ENCODE measurements at places on chromosomes 4 and X.

- no peak for DNase-seq
Measured at GRCh38 chr4:140242357-140243277, 88.6 kb upstream of the MAML3 start.

DNA sequence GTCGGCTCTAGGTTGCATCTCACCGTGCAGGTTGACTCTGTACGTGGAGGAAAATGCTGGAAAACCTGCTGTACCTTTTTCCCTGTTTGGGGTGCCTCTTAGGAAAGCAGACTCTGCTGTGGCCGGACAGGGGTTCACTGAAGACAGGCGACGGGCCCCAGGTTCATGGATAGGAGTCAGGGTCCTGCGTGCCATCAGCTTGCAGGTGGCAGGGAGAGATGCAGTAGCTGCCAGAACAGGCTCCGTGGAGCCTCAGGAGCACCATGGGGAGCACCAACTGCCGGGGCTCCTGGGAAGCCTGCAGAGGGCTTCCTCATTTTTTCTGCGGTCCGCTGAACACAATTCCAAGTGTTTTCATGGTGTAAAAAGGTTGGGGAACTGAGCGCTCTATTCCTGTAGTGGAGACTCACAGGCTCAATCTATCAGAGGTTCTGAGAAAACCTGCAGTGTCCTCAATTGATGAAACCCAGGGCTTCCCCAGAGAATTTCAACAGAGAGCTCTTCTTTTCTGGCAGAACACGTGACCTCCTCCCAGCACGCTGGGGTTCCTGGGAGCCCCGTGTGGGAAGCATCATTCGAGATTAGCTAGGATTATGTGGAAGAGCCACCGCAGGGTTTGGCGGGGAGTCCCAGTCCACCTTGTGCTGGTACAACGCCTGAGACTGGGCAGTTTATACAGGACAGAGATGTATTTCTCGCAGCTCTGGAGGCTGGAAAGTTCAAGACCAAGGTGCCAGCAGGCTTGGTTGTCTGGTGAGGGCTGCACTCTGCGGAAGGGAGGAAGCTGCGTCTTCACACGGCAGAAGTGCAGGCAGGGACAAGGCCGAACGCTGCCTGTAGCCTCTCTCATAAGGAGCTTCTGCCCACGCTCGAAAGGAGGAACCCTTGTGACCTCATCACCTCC is 1.6 kb downstream of the HTRA3 start:
- no peak for DNase-seq

GRCh38 chr4:154344686-154345085 is 146.9 kb downstream of the DCHS2 start:
- peak; percentile 39 for DNase-seq

- DNase-seq, result no peak
Measured at GRCh38 chrX:45806410-45807121, 605.9 kb upstream of the DIPK2B start.

DNA sequence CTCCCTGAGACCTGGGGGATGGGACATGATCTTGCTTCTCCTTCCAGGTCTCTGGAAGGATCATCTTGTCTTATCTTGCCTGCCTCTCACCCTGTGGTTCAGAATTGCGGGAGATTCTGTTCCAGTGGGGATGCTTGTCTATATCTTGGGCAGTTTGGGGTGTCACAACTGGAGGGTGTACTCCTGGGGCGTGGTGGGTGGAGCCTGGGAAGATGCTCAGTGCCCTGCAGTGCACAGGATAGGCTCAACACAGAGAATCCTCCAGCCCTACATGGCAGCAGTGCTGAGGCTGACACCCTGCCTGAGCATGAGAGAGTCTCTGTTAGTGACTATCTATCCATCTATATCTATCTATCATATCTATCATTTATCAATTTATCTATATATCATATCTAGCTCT is 7.7 kb downstream of the P2RY8 start:
- DNase-seq, result no peak

GRCh38 chr4:78542373-78542772 is 9.2 kb upstream of the ANXA3 start:
- no peak for DNase-seq

DNA sequence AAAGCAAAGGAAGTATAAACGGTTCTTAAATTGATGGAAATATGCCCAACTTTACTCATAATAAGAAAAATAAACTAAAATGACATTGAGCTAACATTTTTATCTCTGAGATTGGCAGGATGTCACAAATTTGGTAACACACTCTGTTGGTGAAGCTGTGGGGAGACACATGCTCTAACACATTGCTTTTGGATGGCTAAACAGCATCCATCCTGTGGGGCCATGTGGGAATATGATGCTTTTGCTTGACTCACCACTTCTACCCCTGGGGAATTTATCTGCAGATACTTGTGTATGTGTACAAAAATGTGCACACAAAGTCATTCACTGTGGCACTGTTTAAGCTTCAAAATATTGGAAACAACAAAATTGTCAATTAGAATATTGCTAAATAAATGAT is 100.2 kb downstream of the ANAPC4 start:
- no peak for DNase-seq

DNA sequence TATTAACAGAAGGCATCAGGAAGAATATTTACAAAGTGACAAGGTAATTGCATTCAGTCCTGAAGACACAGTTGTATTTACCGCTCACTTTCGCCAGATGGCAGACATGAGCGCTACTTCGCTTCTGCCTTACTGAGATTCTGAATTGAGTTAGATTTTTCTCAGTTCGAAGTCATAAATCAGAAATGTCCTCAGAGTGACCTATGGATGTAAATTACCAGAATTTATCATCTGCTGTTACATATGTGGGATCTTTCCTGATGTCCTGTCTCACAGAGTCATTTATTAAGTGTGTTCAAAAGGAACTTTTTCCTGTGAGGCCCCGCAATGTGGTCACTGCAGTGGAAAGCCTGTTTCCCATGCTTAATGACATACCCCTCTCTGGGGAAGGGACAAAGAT is 97.3 kb upstream of the DCLK2 start:
- peak; percentile 71 for DNase-seq

DNA sequence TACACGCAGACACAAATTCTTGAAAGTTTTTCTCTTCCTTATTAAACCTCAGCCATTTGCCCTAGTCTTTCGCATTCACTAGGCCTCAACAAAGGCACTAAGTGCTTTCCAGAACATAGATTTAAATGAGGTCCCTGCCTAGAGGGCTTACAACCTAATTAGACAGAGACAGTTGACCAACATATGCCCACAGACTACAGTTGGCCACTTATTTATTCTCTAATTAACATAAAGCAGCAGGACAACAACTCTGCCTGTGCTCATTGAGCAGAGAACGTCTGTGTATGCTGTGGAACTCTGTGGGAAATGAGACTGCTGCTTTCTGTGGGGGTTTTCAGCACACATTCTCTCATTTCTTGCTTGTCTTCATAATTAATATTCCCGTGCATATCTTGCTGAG is 303.0 kb upstream of the TACR3 start:
- no peak for DNase-seq

DNA sequence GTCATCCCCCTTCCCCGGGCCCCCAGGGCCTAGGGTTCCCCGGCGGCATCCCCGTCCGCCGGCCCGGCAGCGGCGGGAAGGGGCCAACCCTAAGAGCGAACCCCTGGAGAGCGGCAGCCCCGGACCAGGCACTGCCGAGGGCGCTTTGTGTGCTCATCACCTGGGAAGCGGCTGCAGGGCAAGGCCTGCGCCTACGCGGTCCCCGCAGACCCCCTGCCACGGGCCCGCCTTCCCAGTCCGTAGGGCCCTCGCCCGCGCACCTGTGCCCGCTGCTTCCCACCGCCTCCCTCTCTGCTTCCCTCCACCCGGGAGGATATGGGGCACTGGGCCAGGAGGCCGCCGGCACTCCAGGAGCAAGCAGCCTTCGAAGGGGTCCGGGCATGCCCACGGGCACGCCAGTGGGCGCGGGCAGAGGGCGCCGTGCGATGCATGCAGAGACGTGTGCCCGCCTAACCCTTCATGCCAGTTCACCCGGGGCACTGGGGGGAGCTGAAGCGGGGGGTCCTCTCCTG is 2.6 kb downstream of the FLNA start:
- no peak for DNase-seq

- no peak for DNase-seq
Measured at GRCh38 chr4:101019941-101020401, 327.4 kb downstream of the PPP3CA start.

DNA sequence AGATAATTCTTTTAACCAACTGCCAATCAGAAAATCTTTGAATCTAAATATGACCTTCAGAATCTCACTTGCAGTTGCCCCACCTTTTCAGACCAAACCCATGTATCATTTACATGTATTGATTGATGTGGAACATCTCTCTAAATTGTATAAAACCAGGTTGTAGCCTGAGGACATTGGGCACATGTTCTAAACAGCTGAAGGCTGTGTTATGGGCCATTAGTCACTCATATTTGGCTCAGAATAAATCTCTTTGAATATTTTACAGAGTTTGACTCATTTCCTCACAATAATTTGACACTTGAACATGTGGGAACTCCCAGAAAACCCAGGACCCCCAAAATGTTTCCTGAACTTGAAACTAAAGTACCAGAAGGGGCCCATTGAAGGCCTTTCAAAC is 58.7 kb downstream of the UGT2B10 start:
- no peak for DNase-seq

DNA sequence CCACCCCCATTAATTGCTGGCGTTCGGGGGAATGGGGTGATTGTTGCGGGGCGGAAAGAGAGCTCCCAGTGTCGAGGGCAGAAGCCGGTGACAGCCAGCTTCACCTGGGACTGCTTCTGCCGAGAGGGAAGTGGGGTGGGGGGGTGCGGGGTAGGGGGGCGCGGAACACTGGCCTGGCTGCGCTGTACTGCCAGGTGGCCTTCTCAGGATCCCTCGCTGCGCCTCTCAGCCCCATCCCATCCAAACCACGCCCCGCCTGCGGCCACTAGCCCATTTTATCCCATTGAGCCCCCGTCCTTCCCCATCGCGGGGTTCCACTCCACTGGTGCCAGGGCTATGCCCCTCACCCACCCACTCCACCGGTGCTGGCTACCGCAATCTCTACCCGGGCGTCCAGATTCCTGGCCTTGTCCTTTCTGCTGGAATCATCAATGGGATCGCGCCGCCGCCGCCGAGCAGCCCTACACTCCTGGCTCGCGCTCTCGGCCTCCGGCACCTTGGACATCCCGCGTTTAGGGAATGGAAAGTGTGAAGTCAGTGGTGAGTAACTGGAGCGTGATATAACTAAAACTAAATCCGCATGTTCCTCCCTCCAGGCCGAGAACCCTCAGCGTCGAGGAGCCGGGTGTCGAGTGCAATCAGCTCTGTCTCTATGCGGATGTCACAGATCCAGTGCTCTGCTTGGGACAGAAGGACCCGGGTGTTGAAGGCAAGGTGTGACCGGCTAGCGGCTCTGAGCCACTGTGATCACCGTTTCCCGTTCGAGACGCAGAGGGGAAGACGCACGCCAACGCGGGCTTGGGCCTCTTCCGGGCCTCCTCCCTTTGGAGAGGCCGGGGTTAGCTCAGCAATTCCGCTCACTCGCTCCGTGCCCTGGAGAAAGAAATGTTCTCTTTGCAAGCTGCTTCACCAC is 20.5 kb downstream of the NKX3-2 start:
- no peak for DNase-seq

DNA sequence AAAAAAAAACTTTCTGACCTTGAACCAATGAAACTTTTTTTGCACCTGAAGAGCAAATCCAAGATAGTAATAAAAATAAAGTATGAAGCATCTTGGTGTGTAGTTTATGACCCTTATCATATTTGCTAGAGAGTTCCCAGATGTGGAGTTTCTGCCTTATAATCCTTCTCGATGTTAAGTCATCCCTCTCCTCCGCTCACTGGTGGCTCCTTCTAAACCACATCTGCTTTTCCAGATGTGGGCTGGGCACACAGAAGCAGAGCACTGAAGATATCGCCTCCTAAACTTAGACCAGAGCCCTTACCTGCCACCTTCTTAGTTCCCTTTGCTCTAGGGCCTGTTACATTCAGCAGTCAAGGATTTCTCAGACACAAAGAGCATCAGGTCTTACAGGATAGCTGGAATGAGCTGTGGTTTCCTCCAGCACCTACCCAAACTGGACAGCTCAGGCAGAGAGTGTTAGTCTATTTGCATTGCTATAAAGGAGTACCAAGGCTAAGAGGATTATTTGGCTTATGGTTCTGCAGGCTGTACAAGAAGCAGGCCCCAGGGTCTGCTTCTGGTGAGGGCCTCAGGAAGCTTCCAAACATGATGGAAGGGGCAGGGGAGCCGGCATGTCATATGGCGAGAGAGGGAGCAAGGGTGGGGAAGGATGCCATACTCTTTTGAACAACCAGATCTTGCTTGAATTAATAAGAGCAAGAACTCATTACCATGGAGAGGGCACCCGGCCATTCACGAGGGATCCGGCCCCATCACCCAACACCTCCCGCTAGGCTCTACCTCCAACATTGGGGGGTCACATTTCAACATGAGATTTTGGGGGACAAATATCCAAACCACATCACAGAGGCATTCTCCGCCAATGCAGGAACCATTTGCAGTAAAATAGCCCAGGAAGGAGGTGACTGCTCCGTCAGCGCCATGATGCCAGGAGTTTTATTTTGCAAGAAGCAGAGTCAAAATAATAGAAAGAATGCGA is 75.6 kb upstream of the HELT start:
- DNase-seq, result no peak

DNA sequence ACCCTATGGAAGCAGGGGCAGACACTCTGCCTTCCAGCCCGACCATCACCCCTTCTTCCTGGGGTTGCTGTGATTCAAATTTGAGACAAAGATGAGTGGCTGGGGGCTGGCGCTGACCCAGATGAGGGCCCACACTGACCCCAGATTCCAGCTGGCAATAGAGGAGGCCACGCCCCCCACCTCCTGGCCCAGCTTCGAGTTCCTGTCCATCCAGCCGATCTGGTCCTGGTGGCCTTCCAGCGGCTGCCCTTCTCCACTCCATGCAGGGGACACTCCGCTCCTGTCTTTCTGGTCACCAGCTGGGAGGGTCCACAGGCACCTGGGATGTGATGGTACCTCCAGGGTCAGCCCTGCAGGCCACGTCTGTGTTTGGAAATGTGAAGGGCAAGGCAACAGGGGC is 98.5 kb upstream of the PSAPL1 start:
- no peak for DNase-seq

GRCh38 chr4:142307857-142308256 is 538.2 kb downstream of the INPP4B start:
- DNase-seq, result peak; percentile 50

DNA sequence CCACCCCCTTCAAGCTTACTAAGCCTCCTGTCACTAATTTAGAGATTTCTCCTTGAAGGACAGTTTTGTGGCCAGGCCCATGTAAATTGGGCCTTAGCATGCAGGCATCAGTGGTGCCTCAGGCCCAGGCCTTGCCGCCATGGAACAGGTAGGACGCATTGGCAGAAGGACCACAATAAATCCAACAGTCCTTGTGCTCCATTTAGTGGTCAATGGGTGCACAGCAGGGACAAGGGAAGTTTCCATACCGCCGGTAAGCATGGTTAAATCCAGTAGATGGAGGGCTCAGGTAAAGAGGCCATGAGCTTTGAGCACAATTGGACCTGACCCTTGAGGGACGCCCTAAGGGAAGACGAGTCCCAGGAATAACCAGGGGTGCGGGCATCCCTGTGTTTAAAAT is 97.3 kb downstream of the UGT2B28 start:
- no peak for DNase-seq

Measured in iPS-NIHi11 (cell line).